ENCODE measurements at places on chromosomes 5 and 9.

DNA sequence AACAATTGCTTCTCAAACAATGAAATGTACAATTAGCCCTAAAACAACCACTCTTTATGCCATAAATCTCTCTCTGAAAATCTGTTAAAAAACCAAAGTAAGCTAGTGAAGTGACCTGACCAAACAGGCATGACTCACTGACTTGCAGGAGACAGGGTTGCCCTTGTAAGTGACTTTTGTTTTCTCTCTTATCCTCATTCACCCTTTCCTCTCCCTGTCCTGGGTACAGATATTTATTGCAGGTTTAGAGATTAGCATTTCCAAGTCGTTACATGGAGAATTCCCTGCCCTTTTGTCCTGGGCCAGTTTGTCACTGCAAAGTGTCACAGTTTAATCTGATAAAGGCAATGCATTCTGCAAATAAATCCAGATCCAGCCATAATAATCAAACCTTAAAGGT lies 484.2 kb downstream of the IRX1 start:
- no peak for DNase-seq

DNA sequence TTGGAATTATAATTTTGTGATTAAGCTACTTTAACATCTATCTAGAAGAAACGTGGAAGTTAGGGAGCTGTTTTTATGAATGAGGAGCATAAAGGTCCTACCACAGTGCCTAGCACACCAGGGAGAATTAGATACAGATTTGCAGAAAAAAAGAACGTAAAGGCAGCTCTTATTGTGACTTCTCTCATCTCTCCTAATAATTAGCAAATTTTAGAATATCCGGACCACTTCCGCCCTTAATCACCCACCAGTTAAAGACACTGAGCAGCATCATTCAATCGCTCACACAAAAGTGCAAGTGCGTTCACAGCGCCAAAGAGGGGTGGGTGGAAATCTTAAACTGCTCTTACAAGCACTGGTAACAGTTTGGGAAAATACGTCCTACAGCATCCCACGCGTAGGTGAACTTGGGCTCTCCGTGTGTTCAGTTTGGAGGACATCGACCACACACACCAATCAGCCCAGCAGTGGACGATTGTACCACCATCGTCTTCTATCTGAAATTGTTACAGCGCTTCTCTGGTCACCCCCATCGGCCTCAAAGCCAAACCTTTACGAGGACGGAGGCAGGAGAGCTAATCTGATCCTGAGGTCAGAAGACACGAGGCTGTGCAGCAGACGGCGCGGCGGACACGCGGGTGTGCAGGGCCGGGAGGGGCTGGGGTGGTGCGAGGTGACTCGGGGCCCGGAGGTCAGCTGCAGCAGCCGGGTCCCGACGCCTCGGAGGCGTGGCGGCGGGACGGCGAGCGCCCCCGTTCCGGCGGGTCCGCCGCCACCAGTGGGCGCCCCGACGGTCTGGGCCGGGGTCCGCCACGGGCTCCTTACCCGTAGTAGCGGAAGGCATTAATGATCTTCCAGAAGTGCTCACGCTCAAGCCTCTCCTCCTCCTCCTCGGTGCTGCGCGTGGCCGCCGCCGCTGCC lies 646 bp downstream of the CARNMT1 start:
- peak; percentile 65 for DNase-seq

DNA sequence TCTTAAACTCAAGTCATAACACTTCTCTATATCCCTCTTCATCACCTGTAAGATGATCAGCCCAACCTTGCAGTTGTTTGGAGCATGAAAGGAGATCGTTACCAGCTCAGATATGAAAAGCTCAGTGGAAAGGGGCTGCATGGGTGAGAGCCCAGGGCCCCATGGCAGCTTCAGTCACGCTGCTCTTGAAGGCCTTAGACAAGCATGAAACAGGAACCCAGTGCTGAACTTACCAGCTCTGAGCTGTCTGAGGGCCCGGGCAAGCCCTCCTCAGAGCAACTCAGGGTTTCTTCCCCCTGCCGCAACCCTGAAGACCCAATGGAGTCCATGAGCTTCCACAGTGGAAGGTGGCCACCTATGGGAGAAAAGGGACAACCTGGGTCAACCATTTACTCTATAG lies 3.3 kb downstream of the HK3 start:
- DNase-seq: no peak

DNA sequence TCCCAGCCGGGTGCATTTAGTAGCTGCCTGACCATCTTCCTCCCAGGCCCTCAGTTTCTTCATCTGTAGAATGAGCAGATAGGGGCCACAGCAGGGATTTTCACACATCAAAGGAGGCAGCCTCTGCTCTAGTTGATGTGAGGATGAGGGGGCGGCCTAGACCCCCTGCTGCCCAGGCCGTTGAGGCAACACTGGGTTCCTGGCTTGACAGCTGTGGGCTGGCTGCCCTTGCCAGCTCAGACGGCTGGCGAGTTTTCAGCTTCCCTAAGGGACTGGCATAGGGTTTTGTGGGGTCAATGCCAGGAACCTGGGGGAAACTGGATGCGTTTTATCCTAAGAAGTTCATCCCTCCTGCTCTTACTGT lies 49.6 kb downstream of the NDST1 start:
- DNase-seq: no peak

- DNase-seq: peak; percentile 13
These were observed 57.7 kb downstream of the DUSP1 start for GRCh38 chr5:172713113-172713808.

DNA sequence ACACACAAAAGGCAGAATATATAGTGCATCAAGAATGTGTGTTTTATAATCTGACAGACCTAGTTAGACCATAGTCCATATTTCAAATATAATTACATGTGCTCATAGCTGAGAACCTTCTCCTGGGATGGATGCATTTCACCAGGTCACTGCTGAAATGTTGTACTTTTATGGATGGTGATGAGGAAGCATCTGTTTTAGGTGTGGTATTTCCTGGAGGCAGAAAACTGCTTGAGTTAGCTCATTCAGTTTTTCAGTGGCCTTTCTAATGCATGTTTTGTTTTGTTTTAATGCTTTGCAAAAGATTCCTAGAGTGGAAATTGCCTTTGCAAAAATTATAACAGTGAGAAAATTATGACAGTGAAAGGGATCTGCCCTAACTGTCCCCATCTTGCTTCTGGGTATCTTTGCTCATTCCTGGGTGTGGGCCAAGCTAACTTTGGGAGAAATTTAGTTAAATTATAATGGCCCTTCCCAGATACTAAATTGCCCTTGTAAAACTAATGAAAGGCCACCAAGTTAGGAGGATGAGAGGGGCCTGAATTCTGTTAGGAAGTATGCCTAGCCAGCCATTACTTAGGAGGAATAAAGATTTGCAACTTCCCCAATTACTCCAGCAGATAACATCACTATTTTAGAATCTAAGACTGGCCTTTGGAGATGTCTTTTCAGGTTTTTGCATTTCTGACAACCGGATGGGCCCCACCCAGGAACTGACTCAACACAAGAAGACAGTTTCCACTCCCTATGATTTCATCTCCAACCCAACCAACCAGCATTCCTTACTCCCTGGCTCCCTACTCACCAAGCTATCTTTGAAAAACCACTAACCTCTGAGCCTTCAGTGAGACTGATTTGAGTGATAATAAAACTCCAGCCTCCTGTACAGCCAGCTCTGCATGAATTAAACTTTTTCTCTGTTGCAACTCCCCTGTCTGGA lies 7.0 kb upstream of the IL12B start:
- no peak for DNase-seq

- no peak for DNase-seq
These were observed 249.0 kb upstream of the WWC1 start for GRCh38 chr5:168042284-168043068.

DNA sequence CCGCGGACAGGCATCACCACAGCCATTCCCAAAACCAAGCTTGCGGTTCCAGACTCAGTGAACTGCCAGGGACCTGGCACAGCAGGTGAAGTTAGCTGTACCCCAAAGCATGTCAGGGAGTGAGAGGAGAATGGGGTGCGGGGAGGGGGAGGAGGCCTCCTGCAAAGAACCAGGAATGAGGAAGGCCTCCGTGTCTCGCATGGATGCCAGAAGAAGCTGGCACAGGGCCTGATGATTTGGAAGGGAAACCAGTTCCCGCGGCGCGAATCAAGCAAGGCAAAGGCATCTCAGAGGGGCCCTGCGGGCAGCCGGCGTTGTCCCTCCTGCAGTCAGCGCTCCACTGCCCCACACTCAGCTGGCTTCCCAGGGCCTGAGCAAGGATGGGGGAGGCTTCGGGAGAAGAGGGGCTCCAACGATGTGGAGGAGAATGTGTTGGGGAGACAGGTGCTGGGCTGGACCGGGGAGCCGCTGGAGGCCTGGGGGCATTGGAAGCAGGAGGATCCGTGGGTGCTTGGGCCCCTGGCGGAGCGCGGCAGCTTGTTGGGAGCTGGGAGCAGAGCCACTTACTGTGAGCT lies 14.6 kb downstream of the SLC9A3 start:
- DNase-seq: no peak

DNA sequence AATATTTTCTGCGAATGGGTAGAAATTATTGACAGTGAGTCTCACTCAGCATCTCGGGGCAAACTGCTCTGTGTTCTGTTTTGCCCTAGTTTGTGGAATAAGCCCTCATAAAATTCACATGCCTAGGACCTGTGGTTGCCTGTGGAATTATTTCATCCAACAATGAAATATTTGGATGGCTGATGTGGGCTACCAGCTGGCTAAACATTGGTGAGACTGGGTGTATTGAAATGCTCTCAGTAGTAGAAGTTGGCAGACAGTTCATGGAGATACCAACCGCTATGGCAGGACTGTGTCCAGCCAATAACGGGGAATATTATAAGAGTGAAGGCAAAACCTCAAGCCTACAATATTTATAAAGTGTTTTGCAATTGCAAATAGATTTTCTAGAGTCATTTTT lies 344.1 kb upstream of the RPS23 start:
- no peak for DNase-seq

GRCh38 chr9:127020036-127020801 lies 102.2 kb downstream of the ANGPTL2 start:
- DNase-seq: no peak

- no peak for DNase-seq
These were observed 66.9 kb downstream of the SLC44A1 start for GRCh38 chr9:105311306-105311705.

- no peak for DNase-seq
These were observed 89.3 kb downstream of the ZCCHC7 start for GRCh38 chr9:37209431-37210386.

GRCh38 chr5:175195698-175196656 lies 248.0 kb downstream of the DRD1 start:
- no peak for DNase-seq

- no peak for DNase-seq
These were observed 38.8 kb upstream of the RPL26L1 start for GRCh38 chr5:172920447-172920849.

DNA sequence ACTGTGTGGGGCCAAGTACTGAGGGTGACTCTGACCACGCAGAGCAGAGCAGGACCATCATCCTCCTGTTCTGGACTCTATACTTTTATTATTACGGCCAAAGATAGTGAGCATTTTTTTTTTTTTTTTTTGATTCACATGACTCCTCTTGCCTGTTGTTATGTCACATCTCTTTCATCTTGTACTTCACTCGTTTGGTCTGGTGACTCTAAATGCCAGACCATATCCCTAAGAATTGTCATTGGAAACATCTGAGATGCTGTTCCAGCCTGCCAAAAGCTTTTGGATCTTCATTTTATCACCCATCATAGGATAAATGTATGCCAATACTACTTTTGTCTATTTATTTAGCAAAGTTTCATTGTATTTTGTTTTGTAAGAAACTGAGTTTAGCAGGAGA lies 168.2 kb upstream of the RAI14 start:
- DNase-seq: no peak

DNA sequence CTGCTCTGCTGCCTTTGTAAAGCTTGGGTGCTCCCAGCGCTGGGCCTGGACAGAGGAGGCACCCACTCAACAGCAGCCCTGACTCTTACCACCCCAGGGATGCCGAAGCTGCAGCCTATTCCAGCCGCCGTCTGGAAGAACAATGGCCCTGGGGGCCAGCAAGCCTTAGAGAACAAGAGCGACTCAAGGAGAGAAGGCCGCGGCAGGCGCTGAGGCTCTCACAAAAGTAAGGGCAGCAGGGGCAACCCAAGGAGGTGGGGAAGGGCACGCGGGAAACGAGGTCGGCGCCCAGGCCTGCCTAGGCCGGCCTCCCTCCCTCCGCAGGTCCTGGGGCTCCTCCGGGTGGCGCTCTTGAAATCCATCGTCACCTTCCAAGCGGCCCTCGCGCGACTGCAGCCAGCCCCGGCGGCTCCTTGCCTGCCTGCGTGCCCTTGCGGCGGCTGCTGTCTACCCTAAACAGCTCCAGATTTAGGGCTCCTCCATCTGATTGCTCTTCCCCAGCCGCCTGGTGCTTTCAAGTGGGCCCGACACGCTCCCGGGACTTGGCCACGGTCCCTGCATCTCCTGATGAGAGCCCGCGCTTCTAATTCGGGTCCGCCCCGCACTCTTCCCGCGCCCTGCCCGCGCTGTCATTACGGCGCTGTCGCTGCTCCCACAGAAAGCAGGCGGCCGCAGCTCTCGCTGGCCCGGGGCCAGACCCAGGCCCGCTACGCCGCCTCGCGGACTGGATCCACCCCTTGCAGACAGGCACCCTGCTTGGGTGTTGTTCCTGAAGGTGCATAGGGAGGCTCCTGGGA lies 213.3 kb downstream of the SEMA6A start:
- DNase-seq: no peak

DNA sequence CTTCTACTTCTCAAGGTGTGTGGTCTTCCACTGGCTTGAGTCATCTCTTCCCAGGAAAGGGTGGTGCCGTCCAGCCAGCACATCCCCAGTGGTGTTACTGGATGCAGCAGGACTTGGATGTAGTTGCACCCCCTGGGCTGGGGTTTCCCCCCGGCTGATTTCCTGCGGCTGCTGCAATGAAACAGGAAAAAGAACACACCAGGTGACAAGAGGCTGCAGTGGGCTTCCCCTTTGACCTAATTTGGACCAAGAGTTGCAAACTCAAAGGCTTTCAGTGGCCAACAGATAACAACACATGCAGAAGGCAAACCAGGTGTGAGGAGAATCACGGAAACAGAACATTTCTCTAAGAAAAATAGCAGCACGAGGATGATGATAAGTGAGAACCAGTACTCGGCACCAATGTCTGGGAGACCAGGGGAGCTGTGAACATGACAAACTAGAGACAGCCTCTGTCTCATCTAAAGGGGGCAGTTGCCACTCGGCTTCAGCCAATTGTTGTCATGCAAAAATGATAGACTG lies 83.7 kb downstream of the PDE6A start:
- no peak for DNase-seq

Data from HAP-1 (cell line).